GM06990 (cell line): ENCODE measurements at places on chromosomes 7 and 10.

- peak; percentile 15 for DNase-seq
Observed at GRCh38 chr10:8444630-8445029, 390.1 kb downstream of the GATA3 start.

DNA sequence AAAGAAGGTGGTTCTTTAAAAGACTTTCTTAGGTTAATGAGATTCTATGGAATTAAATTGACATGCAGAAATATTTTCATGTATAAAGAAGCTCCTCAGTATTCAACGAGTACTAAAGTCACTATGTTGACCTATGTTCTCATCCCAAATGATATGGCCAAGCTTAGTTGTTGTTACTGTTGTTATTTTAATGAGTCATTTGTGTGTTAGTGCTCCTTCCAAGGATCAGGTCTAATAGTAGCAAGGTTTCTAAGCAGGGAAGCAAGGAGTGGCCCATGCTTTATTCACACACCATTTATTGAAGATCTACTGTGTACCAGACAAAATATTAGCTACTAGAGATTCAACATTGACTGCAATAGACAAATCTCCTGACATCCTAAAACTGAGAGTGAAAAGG is 41.9 kb downstream of the LRRN3 start:
- DNase-seq: no peak

GRCh38 chr10:110448682-110449418 is 48.9 kb upstream of the DUSP5 start:
- DNase-seq: no peak

- DNase-seq: no peak
Observed at GRCh38 chr7:42389697-42390096, 152.7 kb upstream of the GLI3 start.

DNA sequence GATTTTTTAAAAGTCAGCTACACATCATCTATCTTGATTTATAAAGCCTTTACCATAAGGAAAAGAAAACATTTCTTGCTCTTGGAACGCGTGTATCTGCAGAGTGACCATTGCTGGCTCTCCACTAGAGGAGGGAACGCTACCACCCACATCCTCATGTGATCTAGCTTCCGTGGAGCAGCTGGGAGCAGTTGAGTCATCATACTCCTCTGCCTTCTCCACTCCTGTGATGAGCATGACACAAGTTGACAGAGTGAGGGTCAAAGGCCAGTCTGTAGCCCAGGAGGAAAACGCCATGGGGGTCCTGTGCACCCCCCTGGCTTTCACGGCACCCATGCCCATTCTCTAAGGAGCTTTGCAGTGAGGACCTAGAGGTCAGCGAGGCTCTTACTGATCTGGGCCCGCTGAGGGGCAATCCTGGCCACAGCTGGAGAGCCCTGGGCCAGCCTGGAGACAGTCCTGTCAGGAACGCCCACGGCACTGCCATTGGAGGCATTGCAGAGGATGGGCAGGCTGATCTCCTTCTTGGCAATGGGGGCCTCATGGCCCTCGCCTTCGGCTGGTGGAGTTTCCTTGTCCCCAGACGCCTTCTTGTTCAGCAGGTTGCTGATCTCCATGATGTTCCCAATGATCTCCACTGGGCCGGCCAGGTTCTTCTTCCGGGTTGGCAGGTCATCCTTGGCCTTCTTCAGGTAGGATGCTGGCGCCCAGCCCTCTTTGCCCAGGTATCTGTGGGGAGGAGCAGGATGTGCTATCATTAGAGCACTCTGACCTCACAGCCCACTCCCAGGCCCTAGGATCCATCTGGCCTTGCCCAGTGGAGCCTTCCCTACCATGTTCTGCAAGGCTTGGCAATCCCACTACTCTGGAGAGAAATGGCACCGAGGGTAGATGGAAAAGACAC is 119.2 kb downstream of the NEURL1 start:
- DNase-seq: no peak

DNA sequence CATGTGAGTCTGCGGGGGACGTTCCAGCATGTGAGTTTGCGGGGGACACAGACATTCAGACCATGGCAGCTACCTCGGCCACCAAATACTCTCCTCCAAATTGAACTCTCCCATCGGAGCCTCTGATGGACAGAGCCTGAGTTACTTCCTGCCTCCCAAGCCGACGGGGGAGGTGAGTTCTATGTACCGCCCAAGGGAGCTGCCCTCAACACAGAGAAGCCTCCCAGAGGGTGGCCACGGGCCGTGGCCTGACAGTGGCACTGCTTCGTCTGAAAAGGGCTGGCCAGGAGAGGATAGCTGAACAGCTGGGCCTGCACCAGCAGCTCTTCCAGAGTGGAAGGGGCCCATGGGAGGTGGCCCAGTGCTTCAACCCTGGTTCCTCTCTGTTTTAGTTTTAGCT is 274.5 kb upstream of the PPP2R2D start:
- no peak for DNase-seq

DNA sequence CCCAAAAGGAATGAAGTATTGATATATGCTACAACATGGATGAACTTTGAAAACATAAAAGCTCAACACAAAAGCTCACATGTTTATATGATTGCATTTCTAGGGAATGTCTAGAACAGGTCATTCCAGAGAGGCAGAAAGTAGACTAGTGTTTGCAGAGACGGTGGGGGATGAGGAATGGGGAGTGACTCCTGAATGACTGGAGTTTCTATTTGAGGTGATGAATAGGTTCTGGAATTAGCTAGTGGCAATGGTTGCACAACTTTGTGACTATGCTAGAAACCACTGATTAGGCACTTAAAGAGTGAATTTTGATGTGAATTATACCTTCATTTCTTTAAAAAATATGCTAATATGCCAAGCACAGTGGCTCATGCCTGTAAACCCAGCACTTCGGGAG is 6.9 kb downstream of the KPNA7 start:
- DNase-seq: no peak

GRCh38 chr7:85205754-85206153 is 18.9 kb upstream of the SEMA3D start:
- DNase-seq: no peak

GRCh38 chr7:64602518-64602917 is 39.6 kb upstream of the ZNF680 start:
- no peak for DNase-seq

DNA sequence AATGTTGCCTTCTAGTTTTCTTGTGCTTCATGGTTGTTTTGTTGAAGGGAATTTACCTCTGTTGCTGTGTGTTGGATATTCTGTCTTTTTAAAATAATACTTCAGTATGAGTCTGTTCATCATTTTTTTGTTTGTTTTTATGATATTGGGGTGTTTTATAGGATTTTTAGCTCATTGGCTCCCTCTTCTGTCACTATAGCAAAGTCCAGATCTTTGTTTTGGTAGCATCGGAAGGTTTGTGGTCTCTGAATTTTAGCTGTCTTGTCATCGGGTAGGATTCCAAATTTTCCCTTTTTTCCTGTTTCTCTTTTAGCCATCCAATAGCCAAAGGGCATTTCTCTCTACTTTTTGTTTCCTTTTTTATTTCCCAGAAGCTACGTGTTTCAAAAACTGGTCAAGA is 91.4 kb downstream of the EXOC4 start:
- DNase-seq: no peak

- no peak for DNase-seq
Observed at GRCh38 chr7:113804475-113805095, 114.2 kb downstream of the PPP1R3A start.

DNA sequence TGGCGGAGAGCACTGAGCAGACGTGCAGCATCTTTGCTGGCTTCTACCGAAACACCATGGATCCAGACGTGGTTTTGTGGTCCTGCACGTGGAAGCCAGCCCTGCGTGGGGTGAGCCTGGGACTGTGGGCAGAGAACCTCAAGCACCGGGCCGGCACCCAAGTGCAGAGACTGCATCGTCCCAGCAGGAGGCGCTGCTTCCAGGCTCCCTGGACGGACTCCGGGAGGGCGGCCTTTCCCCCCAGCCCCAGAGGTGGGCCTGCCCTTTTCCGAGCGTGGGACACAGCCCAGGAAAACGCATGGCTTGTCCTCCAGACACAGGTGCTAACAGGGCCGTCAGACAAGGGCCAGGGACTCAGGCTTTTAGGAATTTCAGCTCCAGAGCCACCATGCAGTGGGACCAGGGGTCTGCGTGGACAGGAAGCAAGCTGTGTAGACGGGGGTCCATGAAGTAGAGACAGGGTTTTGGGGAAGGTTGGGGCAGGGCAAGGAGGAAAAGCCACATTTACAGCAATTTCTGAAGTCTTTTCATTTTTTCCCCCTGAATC is 303.9 kb downstream of the WDR37 start:
- DNase-seq: no peak

DNA sequence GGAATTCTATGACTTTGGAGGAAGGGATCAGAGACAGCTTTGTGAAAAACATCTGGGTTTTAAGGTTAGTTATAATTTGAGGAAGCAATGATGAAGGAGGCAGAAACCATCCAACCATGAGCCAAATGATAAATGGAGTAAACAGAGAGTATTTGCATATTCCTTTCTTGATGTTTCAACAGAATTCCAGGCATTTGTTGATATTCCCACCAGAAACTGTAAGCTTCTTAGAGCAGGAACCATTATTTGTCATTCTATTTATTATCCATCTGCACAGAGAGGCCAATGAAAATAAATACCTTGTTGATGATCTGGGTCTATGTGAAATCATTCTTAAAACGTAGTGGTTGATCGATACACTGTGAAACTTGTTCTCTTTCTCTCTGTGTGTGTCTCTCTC is 715.3 kb downstream of the INHBA start:
- DNase-seq: no peak

- no peak for DNase-seq
Observed at GRCh38 chr7:80453699-80454340, 58.0 kb downstream of the GNAT3 start.

DNA sequence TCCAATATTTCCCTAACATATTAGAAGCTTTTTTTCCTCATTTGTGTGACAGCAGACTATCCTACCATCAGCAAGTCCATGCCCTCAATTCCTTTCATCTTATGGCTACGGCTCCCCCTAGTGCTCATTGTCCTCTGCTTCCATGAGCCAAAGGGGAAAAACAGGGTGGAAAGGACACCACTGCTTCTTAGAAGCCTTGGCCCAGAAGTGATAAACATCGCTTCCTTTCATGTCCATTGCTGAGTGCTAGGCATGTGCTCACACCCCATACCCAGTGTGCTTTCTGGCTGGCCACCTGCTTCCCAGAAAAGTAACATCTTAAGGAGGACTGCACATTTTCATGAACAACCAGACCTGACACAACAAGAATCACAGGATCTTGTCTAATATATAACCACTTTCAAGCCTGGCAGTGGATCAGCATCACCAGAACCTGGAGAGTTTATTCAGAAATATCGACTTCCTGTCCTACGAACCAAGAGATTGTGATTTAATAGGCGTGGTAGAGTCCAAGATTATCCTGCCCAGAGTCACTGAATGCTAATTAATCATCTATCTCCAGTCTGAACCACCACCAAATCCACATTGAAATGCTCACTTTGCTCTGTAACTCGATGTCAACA is 650.5 kb upstream of the SORCS1 start:
- no peak for DNase-seq

- DNase-seq: no peak
Observed at GRCh38 chr7:17015598-17016031, 133.8 kb upstream of the AGR3 start.

- DNase-seq: no peak
Observed at GRCh38 chr10:36280321-36280741, 638.2 kb upstream of the FZD8 start.

DNA sequence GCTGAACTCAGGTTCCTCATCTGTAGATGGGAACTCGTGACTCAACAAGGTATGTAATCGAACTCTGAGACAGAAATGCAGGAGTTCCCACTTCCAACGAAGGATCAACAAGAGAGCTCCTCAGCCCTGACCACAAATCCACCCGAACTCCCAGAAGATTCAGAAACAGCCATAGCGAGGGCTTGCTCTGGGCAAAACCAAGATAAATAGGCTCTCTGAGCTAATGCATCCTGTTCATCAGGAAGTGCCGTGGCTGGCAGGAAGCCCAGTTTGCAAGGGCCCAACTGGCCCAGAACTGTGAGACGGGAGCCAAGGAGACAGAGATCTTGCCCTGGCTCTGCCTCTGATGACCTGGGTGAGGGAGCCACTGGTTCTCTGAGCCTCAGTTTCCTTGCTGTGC is 141.7 kb upstream of the PFKP start:
- DNase-seq: no peak

- no peak for DNase-seq
Observed at GRCh38 chr7:99863847-99864440, 12.9 kb downstream of the OR2AE1 start.

DNA sequence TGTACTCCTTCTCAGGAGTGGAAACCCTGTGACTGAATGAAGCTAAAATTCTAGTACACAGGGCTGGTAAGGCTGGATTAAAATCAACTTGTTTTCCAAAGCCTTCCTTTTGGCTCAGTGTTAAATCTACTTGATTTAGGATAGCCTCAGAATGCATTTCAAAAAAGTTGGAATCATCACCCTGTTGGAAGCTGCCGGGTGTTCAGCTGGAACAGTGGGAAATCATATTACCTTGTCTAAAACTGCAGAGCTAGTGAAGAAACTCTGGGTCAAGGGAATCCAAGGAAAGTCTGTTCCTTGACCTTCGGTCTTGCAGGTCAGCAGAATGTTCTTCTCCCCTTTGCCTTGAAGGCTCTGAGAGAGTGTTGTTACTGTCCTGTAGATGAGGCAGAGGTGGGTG is 252.1 kb upstream of the INHBA start:
- no peak for DNase-seq

DNA sequence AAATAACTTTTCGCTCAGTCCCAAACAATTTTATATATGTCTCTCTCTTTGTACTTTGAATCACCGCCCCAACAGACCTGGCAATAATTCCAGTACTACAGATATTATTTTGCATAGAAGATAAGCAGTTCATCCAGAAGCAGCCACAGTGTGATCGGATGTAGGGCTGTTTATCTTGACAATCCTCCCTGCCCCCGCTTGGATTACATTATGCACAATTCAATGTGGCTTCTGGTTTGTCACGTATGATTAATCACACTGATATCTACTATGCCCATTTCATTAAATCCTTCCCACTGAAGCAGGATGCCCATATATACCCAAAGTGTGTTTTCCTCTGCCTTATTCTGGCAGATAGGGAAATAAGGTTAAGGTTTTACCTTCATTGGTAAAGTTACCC is 115.2 kb downstream of the PDE1C start:
- DNase-seq: no peak

DNA sequence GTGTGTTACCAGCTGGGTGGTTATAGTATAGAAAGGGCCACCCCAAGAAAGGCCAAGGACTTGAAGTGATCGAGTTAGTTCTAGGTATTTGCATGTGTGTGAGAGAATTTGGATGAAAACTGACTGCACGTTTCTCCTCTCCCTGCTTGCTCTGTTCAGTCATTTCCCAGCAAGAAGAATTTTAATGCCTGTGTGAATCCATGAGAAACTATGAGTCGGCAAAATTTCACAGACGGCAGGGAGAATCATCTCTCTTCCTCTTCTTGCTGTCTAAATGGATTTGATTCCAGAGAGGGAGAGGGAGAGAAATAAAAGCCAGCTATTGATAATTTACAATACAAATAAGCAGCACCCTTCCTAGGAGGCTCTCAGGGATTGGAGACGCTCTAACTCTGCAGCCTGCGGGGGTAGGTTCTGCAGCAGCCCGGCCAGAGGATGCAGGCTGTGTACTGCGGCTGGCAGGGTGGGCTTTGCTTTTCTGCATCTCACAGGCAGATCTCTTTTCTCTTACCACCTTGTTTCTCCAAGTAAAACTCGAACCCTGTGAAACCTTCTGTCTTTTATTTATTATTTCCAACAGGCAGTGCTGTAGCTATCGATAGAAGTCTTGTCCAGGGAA is 183.6 kb downstream of the TCF7L2 start:
- no peak for DNase-seq
